ENCODE measurements at places on chromosomes 3 and 15. TPM values are rescaled to one million over a fixed set of nuclear protein-coding genes. Genes with fewer than 3 reads are reported as not detected.

Gene PLSCR2
- not detected for total RNA-seq

Gene CYP1A2
- total RNA-seq: not detected

- H3K36me3 ChIP-seq: peaks cover 2% of the 10 kb centered on the region
- peaks cover 6% of the 10 kb centered on the region for H3K4me1 ChIP-seq
- DNase-seq: no peak
- H3K4me3 ChIP-seq: no peak overlapping the region
These were observed 44.2 kb downstream of the MGLL start for GRCh38 chr3:127777921-127778656.

GRCh38 chr15:95653361-95653805 lies 677.1 kb upstream of the NR2F2 start:
- H3K36me3 ChIP-seq: no peaks in the 10 kb centered on the region
- no peak overlapping the region for H3K27ac ChIP-seq
- no peak for DNase-seq
- no peaks in the 10 kb centered on the region for H3K4me1 ChIP-seq
- H3K4me3 ChIP-seq: no peak overlapping the region

All from T-helper 17 cell (primary cell).